Activated naive CD4-positive, alpha-beta T cell treated with anti-CD3 and anti-CD28 coated beads, Interleukin-2, amount 50 U/mL, for 16 hours (primary cell): ENCODE measurements at places on chromosomes 7 and 10.
A peak's percentile ranks its signal among the peaks of the same experiment; 100 is the strongest.

GRCh38 chr7:117659531-117660011 is 179.7 kb downstream of the CFTR start:
- DNase-seq: no peak

DNA sequence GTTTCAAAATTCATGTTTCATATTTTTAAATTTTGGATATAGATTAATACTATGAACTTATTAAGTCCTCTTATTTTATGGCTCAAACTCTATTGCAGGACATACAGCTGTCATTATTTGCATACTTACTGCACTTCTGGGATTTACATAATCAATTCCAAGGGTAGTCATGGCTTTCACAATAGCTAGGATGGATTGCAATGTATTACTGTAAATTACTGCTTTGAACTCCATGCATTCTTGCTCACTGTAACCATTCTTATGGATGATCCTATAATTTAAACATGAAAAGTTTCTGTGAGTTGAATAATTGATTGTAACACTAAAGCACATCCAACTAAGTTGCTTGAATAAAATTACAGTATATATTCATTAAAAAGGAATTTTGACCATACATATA is 23.5 kb downstream of the GNAT3 start:
- no peak for DNase-seq

- DNase-seq: no peak
Observed at GRCh38 chr7:38229386-38229785, 44.0 kb downstream of the TARP start.

GRCh38 chr7:78720066-78720465 is 733.4 kb downstream of the MAGI2 start:
- DNase-seq: no peak

- DNase-seq: no peak
Observed at GRCh38 chr7:151940048-151940811, 16.0 kb upstream of the GALNTL5 start.

DNA sequence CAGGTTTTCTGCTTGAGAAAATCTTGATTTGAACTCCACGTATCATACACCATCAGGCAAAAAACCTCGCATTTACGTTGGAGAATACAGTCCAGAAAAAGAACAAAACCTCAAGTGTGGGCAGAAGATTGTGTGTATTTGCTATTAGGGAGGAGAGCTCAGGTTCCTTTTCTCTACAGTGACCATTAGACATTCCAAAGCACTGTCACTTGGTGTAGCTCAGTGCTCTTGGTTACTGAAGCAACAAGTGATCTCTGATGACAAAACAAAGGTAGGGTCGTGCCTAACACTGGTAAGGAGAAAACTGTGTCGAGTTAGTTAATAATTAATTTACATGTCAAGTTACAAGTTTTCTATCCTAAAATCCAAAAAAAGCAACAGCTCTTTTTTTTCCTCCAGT is 72.6 kb downstream of the C1GALT1 start:
- DNase-seq: no peak

DNA sequence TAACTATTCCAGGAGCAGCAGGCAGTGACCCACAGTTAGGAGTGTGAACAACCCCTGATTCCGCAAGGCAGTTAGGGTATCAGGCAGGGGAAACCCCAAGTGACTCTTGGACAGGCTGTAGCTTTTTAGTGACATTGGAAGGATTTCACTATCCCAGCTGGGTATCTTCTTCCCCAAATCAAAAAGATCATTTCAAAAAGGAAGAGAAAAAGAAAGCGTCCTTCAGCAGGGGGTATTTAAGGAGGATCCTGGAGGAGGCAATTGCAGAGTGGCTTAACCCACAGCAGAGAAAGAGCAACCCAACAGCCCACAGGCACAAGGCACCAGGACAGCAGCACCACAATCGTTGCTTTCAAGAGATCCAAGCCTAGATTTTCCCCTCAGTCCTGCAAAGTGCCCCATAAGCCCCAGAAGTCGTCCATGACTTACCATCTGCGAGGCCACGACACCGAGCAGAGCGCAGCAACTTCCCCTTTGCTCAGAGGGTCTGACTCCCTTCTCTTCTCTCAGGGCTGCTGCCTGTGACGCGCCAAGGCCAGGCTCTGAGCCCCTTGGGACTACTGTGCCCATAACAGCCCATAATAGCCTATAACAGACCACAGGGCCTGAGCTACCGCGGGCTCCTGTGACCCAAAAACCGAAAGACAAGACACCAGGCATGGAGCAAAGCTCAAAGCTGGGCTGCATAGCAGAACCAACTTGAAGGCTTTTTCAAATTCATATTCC is 19.8 kb downstream of the PIK3AP1 start:
- no peak for DNase-seq

DNA sequence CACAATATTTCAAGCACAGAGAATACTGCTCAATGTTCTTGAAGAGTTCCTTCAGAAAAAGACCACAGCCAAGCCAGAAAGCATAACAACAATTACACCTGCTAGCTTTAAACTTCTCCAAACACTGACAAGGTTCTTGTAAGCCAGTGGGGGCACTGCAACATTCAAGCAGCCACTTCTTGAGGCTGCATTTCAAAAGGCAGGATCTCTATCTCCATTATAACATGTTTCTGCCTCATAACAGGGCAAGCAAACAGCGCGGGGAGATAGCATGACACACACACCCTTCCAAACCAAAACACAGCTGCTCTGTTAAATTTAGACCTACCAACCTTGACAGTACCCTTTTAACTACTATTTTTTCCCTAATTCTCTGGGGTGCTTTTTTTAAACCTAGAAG is 30.8 kb downstream of the CHCHD3 start:
- no peak for DNase-seq

GRCh38 chr7:134045716-134046115 is 81.4 kb upstream of the LRGUK start:
- DNase-seq: no peak

DNA sequence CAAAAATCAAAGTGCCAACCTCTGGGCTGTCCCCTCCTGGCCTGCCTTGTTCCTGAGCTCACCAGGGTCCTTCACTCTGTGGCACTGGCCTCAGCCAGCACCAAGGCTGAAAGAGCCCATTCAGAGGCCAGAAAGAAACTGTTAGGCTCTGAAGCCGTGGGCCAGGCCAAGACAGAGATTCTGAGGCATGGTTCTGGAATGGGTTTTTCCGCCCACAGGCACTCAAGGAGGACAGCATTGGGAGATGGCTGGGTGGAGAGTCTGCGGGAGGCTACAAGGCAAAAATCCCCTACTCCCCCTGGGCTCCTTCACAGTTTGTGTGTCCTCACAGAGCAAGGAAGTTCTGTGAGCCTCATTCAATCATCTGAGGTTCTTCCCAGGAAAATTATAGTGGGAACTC is 31.7 kb downstream of the GRIFIN start:
- no peak for DNase-seq

DNA sequence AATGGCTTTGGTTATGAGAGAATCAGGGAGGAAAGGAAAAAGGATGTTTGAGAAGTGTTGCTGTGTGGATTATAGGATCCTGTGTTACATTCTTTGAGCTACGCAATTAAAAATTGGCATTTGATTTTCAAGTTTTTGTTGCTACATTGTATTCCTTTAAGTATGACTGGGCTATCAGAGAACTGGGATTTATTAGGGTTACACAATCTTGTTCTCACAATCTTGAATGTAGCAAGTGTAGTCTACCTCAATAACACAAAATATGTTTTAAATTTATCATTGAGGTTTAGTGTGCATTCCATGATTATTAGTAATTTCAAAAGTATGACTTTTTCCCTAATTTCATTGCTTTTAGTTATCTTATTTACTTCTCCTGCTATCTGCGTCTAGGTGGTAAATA is 113.9 kb downstream of the CACNB2 start:
- no peak for DNase-seq

DNA sequence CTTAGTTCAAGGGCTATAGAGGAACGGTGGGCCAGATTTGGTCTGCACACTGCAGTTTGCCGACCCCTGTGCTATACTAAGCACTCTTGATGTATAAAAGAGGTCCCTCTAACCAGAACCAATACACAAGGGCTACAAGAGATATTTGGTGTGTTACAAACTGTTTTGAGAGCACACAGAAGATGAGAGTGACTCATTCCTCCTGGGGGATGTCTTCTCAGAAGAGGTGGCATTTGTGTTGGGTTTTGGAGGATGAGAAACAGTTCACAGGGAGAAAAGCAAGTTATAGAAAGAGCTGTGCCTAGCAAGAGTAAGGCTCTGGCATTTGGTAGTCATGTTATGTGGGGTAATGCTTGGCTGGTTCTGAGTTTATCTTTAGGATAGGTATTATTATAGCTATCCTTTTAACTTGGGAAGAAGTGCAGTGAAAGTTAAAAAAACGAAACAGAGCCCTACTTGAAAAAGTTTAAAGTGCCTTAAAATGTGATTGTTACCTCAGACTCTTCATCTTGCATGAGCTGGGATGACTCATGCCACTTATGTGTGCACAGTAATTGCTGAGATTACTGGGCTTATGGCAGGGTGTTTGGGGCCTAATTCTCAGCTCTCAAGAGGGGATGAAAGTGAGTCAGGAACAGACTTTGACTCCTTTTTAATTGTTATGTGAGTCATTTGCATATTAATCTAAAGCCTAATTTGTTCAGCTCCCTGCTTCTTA is 160.4 kb downstream of the KIF20B start:
- peak; percentile 46 for DNase-seq

GRCh38 chr7:79308192-79308591 is 145.3 kb downstream of the MAGI2 start:
- no peak for DNase-seq

DNA sequence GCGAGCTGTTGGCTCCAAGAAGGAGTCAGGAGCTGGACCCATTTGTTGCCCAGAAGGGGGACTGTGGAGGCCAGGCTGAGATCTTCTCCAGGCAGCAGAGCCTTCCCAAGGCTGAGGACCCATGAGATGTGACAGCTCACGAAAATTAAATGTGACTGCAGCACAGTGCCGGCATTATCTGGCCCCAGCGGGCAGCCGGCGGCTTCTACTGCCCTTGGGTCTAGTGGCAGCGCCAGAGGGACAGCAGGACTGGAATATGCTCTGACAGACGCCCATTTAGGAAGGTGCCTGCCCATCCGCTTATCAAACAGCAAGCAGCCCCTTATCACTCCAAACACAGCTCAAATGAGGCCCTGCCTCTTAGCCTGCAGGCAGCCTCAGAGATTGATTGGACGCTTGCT is 122.9 kb upstream of the LYZL2 start:
- DNase-seq: no peak

DNA sequence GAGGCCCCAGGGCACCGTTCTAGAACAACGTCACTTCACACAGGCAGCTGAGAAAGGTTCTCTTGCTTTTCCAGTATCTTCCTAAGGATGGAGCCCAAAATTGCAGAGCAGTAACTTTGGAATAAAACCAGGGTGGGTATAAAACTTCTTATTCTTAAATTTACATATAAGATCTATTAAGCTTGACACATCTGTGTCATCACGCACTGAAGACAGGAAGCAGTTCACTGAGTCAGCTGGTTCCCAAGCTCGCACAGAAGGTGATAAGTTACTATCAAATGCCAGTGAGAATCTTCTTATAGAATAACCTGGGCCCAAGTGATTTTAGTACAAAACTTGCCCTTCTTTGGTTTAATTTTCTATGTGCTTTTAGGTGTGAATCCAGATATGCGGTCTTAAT is 70.2 kb downstream of the RABGEF1 start:
- DNase-seq: no peak

DNA sequence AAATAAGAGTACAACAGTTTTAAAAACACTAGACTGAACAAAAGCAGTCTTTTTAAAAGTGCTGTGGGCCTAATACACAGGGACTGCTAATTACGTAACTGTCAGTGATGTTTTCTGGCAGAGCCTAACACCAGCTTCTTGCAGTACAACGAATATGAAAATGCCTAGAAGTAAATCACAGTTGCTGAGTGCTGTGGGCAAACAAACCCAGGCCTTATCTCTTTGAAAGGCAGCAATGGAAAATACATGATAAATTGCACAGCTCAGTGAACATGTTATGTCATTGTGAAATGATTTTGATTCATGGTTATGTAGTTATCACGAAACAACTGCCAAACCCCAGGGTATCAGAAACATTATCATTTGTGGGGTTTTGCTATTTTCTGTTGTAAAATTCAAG is 428.4 kb downstream of the GFRA1 start:
- DNase-seq: no peak

DNA sequence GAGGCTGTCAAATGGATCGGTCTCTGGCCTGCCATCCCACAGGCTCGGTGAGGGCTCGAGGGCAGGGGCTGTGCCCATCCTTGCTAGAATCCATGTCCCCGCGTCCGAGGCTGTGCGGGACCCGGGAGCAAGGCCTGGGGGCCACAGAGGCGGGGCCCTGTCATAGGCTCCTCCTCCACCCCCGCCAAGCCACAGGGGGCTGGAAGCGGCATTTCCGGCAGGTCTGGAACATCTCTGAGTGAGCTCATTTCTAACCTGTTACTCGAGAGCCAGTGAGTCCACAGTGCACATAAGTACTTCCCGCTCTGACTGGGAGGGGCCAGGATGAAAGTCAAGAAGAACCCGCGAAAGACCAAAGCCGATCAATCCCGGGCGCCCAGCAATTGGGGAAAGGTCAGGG is 57.6 kb downstream of the NKX6-2 start:
- no peak for DNase-seq

- DNase-seq: no peak
Observed at GRCh38 chr10:130744631-130745030, 566.9 kb downstream of the TCERG1L start.

- no peak for DNase-seq
Observed at GRCh38 chr7:41873741-41874140, 170.9 kb upstream of the INHBA start.

DNA sequence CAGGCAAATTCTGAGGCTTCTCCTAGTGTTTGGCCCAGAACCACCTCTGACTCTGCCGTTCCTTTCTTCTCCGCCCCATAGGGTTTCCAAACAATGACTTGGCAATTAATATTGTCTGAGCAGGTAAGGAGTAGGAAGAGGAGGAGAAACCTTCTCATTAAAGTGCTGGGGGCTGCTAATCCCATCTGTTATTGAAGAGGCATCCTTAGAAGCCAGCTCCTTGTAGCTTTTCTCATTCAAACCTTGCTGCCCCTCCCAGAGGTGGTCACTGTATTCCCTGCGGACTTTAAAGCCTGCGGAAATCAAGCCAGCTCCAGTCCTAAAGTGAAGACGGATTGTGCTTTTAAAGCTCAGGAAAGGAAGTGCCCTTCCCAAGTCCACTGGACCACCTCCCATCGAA is 1.4 kb upstream of the NKX1-2 start:
- DNase-seq: no peak

DNA sequence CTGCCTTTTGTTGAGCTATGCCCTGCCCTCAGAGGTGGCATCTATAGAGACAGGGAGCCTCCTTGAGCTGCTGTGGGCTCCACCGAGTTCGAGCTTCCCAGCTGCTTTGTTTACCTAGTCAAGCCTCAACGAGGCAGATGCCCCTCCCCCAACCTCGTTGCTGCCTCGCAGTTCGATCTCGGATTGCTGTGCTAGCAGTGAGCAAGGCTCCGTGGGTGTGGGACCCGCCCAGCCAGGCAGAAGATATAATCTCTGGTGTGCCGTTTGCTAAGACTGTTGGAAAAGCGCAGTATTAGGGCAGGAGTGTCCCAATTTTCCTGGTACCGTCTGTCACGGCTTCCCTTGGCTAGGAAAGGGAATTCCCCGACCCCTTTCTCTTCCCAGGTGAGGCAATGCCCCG is 88.4 kb upstream of the CDK6 start:
- no peak for DNase-seq
